ENCODE measurements at places on chromosomes 5 and 9.
A peak's percentile ranks its signal among the peaks of the same experiment; 100 is the strongest.

DNA sequence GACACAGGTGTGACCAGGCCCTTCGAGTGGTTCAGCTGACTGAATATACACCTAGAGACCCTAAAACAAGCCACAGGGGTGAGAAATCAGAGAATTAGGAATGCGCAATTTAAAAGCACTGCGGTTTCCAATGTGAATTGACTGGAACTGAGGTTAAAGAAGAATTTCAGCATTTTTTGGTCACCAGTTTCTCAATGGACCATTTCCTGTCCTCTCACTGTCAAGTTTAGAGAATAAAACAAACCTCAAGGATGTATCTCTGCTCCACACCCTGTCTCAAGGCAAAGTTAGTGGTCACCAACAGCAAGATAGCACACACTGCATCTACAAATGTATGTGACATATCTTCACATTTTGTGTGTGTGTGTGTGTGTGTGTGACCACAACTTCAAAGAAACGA lies 143.8 kb upstream of the MAP3K1 start:
- no peak for DNase-seq

DNA sequence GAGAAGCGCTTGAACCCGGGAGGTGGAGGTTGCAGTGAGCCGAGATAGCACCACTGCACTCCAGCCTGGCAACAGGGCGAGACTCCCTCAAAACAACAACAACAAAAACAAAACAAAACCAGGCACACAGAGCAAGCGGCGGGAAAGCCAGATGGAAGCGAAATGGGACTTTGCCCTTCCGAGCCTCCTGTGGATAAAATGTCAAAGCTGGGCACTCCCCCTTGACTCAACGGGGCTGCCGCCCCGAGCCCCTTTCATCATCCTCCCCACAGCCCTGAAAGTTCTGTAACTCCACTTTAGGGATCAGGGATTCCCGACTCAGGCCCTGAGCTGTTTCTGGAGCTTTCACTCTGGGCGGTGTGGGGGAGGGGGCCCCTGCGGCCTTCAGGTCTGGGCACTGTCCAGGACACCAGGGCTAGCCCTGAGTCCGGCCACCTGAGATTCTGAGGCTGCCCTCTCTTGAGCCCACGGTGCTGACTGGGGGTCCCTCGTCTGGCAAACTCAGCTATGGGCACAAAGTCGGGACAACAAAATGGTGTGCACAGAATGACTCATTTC lies 30.6 kb upstream of the OBP2B start:
- DNase-seq = no peak

- DNase-seq = peak; percentile 40
Measured at GRCh38 chr5:33936004-33936380, 194 bp upstream of the RXFP3 start.

DNA sequence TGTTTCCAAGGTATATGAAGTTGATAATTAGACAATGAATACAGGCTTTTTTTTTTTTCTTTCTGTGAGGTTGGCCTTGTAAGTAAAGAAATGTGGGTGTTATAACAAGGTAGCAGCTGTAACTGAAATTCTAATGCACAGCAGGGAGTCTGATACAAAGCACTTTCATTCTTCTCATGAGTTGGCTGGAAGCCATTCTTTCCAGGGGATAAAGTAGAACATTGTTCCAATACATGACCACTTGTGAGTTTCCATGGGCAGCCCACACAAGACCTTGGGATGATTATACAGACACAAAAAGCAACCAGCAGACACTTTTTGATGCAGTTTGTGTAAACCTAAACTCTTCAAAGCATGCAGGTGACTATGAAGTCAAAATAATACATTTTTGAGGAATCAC lies 1785.9 kb upstream of the WWC1 start:
- DNase-seq = no peak

GRCh38 chr9:130770679-130771442 lies 64.2 kb upstream of the ABL1 start:
- peak; percentile 39 for DNase-seq

DNA sequence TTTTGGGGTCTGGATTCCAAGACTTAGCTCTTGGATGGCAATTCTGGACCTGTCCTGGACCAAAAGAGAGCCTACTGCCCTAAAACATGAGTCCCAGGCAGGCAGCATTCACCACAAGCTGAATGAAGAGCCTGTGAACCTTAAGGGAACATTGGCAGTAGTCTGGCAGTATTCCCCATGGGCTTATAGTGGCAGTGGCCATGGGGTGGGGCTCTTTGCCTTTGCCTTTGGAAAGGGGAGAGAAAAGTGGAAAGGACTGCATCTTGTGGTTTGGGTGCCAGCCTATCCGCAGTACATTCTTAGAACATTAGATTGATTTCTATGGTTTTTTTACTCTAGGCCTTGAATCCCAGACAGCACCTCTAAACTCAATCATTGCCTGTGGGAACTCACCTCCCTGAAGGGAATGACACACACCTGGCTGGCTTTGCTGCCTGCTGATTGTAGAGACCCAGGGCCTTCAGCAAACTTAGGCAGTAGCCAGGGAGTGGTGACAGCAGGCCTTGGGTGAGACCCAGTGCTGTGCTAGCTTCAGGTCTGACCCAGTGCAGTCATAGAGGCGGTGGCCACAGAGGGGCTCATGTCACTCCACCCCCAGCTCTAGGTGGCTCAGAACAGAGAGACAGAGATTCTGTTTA lies 216.3 kb downstream of the CETN3 start:
- DNase-seq = no peak

- no peak for DNase-seq
Measured at GRCh38 chr5:148633067-148633377, 21.3 kb downstream of the HTR4 start.

- DNase-seq = no peak
Measured at GRCh38 chr9:120151806-120152205, 428.2 kb downstream of the CDK5RAP2 start.

- DNase-seq = peak; percentile 38
Measured at GRCh38 chr5:96997265-96997859, 61.5 kb downstream of the LNPEP start.

DNA sequence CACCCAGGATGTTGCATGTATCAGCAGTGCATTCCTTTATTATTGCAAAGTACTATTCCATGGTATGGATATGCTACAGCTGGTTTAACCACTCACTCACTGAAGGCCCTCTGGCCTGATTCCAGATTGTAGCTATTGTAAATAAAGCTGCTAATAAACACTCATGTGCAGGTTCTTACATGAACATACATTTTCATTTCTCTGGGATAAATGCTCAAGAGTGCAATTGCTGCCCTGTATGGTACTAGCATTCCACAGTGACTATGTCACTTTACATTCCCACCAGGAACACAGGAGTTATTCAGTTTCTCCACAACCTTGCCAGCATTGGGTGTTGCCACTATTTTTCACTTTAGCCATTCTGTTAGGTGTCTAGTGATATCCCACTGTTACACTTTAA lies 267.6 kb downstream of the SPOCK1 start:
- DNase-seq = no peak

DNA sequence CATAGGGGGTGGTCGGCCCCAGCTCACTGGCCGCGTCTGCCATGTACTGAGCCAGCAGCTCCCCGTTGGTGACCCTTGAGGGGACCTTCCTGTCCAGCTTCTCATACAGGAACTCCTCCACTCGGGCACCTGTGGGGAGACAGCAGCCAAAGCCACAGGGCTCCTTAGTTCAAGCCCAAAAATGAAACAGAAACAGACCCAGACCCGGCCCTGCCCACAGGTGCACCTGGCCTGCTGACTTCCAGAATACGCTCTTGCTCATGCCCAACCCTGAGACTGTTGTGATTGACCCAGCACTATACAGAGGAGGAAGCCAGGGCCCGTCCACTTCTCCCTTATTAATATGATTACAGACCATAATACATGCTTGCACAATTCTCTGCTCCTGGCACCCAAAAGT lies 7.0 kb downstream of the SH3GLB2 start:
- DNase-seq = no peak

DNA sequence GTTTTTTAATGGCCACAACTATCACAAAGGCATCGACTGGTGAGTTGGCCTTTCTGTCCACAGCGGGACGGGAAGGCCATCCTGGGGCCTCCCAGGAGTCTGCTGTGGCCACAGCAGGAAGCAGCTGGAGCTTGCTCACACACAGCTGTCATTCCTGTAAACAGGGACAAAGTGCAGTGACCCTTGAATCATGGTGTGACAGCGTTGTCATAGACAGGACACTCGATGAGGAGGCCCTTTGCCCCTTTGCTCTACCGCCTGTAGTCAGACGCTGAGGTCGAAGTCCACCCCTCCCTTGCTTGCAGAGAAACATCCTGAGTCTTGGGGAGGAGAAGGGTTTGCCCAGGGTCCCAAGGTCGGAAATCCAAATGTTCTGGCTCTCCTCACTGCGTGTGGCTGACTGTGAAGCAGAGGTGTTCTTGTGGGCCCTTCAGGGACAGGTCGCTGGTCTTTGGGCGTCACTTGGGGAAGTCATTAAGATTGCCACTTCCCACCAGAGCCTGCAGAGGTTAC lies 35.1 kb downstream of the NDST1 start:
- no peak for DNase-seq

DNA sequence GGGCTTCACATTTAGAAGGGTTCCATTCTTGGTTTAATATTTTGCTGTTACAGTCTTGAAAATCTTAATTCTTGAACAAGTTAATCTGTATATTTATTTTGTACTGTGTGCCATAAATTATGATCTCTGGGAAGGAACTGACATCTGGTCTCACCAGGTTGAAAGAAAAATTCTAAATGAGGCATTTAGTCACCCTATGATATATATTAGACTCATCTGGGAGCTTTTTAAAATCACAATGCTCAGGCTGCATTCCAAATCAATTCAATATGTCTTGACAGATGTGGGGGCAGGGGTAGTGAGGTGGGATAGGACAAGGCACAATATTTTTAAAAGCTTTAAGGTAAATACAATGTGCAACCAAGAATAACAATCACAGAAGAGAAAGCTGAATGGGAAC lies 569.2 kb downstream of the PRR16 start:
- DNase-seq = no peak

- no peak for DNase-seq
Measured at GRCh38 chr9:98791608-98792490, 4.5 kb downstream of the ANKS6 start.

DNA sequence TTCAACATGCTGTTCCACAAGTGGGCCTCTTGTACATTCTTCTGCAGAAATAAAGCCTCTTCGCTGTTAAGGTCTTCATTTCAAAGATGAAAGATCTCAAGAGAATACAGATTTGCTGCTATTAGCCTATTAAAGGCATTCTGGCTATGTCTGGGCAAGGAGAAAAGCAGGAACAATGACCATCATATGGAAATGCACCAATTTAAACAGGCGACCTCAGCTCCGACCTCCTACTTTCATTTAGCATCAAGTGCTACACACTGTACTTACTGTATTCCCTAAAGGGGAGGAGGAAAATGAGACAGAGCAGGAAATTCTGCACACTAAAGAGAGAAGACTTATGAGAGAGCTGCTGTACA lies 64.8 kb downstream of the HABP4 start:
- no peak for DNase-seq

GRCh38 chr5:128596071-128596470 lies 58.0 kb upstream of the FBN2 start:
- no peak for DNase-seq

GRCh38 chr5:74736759-74737158 lies 30.2 kb downstream of the GFM2 start:
- DNase-seq = no peak

DNA sequence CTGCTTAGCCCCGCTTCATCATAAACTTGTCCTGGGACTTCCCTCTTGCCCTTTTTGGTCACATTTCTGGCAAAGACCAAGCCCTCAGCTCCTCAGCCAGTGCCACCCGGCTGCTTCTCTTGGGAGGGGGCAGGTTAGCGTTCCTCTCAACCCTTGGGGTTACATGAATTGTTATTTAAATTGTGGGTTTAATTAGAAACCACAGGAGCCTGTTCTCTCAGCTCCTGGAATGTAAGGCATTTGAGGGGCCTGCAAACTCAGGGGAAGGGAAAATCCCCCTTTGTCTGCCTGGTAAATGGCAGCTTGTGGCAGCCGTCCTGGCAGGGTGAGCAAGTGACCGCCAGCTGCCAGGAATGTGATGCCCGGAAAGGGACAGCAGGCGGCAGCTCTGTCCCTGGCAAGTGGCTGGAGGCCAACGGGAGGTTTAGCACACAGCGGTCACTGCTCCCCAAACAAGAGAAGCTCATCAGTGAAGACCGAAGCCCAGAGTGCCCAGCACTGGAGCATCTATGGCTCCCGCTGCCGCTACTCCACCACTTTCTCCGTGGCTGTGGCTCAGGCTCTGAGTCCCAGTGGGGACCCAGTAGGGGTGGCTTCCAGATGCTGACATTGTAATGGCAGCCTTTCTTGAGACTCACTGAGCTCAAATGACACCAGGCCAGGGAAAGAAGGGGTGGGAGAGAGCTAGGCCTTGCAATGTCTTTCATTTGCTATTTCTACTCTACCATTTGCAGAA lies 51.7 kb downstream of the SHB start:
- DNase-seq = no peak

DNA sequence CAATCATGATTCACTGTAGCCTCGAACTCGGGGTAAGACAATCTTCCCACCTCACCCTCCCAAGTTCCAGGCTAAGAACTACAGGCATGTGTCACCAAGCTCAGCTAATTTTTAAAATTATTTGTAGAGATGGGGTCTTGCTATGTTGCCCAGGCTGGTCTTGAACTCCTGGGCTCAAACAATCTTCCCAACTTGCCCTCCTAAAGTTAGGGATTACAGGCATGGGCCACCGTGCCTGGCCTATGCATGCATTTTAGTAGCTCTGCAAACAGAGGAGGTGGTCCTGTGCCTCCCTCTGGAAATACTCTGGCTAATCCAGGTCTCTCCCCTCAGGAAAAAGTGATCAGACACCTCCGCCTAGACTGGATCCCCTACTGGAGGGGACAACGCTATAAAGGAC lies 21.5 kb upstream of the TRIM14 start:
- DNase-seq = no peak

GRCh38 chr5:3599226-3600105 lies 3.8 kb downstream of the IRX1 start:
- no peak for DNase-seq

- DNase-seq = no peak
Measured at GRCh38 chr5:168608386-168608785, 29.2 kb upstream of the PANK3 start.

GRCh38 chr9:23822261-23823169 lies 3.5 kb downstream of the ELAVL2 start:
- no peak for DNase-seq

DNA sequence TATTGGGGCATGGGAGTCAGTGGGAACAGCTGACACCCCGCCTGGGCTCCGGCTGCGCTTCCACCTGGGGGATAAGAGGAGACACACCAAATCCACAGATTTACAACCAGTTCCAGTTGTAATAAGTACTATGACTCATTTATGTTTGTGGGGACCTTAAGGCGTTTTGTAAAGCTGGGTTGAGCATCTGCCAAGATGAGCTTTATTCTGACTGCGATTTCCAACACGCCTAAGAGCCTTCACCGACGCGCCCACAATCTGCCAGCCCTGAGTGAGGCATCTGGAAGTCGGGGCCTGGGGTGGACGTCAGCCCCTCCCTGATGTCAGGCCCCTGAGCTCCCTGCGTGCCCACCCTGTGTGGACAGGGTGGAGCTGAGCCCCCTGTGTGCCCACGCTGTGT lies 14.3 kb upstream of the LHX3 start:
- no peak for DNase-seq

GRCh38 chr5:32538031-32538547 lies 47.3 kb upstream of the SUB1 start:
- peak; percentile 74 for DNase-seq
